Endothelial cell (in vitro differentiated cells): ENCODE measurements at places on chromosomes 12 and 14. TPM values are rescaled to one million over a fixed set of nuclear protein-coding genes. Genes with fewer than 3 reads are reported as not detected.
A peak's percentile ranks its signal among the peaks of the same experiment; 100 is the strongest.

- DNase-seq: no peak
Observed at GRCh38 chr12:131124487-131125280, 171.0 kb downstream of the ADGRD1 start.

- DNase-seq: no peak
Observed at GRCh38 chr12:102462795-102463465, 17.4 kb downstream of the IGF1 start.

DNA sequence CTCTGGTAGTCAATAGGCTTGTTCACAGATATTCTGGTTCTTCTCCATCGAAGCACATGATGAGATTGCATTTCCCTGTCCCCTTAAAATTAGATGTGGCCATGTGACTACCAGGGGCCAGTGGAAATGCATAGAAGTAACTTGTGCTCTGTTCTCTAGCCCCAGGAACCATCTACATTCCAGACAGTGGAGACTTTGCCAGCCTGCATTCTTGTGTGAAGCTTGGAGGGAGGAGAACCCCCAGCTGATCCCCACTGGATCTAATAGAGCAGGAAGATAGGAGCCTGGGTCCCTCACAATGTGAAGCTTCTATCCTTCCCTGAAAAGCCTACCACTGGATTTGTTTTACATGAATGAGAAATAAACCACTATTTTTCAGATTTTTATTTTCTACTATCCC is 130.1 kb downstream of the KITLG start:
- no peak for DNase-seq

GRCh38 chr12:98403936-98404335 is 111.5 kb upstream of the TMPO start:
- peak; percentile 37 for DNase-seq

- DNase-seq: no peak
Observed at GRCh38 chr14:33484264-33484663, 466.6 kb downstream of the EGLN3 start.

DNA sequence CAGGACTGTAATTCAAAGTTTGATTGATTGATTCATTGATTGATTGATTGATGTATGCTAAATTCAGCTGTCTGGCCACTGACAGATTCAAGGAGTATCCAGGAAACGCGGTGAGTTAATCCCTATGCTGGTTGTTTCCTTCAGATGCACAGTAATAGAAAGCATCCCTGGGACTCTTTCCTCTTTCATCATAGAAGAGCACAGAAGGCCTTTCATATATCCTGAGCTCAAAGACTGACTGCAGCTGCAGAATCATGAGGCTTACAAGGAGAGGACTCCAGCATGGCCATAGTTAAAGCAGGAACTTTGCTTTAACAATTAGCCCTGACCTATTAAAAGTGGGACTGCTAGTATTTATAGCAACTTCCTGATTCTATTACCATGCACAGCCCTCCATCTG is 187.7 kb upstream of the TMTC1 start:
- no peak for DNase-seq

DNA sequence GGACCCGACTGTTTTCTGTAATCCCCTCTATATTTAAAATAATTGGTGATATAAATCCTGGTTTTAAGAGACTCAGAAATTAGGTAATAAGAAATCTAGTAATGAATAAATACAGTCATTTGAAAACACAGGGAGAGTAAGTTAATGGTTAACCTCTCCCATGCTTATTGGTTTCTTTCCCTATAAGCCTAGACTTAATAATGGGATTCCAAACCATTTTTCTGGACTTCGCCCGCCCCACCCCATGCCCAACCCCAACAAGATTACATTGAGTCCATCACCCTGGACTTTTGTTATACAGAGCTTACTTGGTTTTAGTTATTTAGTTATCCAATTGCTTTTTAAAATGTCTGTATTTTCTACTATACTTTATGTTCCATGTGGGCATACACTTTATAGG is 98.7 kb downstream of the WIF1 start:
- no peak for DNase-seq

DNA sequence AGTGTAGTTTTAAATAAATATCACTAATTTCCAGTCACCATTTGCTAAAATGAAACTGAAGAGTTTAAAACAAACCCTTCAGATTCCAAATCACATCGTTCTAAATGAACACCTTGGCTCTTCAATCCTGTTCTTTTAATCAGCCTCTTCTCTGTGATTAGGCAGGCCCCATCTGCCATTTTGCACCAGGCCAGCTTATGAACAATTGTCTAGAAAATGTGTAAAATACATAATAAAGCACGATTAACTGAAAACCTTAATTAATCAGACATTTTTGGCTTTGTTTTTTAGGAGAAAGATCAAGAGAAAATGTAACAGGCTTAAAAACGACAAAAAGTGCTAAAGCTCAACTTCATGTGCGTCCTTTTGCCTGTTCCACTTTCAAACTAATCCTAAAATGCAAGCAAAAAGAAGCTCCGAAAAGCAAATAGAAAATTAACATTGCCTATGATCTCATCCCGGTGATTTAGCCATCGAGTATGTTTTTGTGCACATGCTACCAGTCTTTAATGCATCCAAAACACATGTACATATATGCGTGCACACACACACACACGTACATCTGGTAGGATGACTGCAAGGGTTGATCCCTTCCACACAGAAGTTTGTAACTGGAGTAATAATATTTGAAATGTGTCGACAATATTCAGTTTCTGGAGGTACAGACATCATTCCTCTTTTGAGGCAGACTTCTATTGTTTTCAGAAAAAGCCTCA is 288.6 kb downstream of the FOXN3 start:
- DNase-seq: no peak

DNA sequence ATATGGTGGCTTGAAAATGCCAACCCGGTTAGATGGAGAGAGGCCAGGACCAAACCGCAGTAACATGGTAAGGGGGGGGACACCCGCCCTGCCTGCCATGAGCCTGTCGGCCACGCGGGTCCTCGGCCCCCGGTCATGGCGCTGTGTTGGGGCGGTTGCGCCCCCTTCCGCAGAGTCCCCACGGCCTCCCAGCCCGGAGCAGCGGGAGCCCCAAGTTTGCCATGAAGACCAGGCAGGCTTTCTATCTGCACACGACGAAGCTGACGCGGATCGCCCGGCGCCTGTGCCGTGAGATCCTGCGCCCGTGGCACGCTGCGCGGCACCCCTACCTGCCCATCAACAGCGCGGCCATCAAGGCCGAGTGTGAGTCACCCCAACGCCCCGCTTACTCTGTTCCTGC is 10.1 kb upstream of the CRIP2 start:
- DNase-seq: no peak

DNA sequence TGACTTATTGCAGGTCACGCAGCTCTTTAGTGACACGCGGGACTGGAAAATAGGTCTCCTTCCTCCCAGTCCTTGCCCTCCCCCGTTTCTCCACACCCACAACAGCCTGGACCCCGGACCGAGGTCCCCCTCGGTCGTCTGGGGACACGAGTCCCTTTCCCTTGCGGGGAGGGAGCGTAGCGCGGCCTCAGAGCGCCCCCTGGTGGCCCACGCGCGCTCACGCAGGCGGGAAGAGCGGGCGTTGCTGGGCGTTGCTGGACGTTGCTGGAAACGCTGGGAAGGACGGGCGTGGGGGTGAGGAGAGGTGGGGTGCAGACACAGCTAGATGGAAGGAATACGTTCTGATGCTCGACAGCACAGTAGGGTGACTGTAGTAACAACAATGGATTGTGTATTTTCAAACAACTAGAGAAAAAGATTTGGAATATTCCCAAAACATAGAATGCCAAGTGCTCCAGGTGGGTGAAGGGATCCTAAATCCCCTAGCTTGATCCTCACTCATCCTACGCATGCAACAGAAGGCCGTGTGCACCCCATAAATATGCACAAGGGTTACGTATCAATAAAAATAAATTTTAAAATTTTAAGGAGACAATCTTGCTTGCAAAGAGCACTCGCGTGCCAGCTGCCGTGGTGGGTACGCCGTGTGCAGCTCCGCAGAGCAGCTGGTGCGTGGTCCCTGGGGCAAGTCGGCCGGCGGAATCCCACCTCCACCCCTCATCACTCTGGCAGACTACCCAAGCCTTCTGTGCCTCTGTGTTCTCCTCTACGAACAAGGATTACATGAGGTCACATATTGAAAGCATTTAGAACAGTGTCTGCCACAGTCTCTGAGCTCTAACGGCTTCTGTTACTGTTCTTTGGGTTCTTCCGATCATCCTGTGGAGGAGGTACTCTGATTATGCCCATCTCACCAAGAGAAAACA is 87.4 kb downstream of the B4GALNT3 start:
- peak; percentile 87 for DNase-seq

DNA sequence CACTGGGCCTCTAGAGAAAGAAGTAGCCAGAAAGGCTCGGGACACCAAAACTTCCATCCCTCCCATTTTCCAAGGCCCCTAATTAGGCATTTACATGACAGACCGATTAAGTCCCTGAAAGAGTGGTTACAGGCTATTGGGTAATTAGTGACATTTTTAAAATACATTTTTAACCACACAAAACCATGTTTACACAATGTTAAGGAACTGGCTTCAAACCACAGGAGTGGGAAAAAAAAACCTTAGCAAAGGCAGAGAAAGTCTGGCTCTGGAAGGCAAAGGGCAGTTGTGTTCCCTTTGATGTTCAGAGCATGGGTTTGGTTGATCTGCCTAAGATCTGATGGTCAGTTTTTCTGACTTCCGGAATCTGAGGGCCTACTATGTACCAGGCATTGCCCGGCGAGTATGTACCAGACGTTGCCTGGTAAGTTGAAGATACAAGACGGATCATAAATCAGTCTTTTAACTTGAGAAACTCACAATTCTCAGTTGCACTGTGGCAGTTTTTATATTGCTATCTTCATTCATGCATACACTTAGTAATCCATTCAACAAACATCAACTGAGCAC is 576.5 kb downstream of the MED13L start:
- no peak for DNase-seq

- DNase-seq: no peak
Observed at GRCh38 chr14:100785338-100785615, 40.6 kb upstream of the MEG3 start.

GRCh38 chr12:65798918-65799317 is 25.4 kb upstream of the HMGA2 start:
- no peak for DNase-seq

- no peak for DNase-seq
Observed at GRCh38 chr12:124765581-124766489, 97.8 kb downstream of the SCARB1 start.

The MEG3 gene
- total RNA-seq: not detected

The ADAMTS20 gene
- total RNA-seq: 0.15 TPM

The LUM gene
- 0.18 TPM for total RNA-seq

The CDCA3 gene
- 6.2 TPM for total RNA-seq
